ENCODE measurements at places on chromosomes 5 and 9.

DNA sequence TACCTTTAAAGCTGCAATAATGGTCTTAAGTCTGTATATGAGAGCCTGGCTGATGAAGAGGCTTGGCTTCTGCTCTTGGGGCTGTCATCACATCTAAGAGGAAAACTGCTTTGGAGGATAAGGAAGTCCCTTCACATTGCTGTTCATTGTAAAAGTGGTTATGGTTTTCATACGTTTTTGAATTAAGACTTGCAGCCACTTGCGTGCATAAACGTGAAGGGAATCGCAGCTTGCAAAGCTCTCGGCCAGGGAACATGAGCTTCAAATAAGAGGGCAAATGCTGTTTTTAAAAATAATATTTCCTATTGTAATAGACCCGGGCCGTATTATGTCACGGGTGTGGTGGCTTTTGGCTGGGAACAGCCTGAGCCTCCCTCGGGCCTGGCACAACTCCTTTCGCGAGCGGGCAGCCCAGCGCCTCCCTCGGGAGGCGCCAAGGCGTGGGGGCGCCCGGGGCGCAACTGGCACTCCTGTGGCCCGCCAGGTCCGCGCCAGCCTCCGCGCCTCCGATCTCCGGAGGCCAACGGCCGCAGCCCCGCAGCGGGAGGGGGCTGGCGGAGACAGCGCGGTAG is 538 bp upstream of the ARHGEF28 start:
- no peak for DNase-seq

- DNase-seq = peak; percentile 49
Measured at GRCh38 chr9:109108318-109108717, 11.4 kb downstream of the TMEM245 start.

GRCh38 chr9:77647267-77648233 is 572 bp downstream of the GNA14 start:
- DNase-seq = no peak

- no peak for DNase-seq
Measured at GRCh38 chr9:110146373-110146772, 61.6 kb downstream of the C9orf152 start.

GRCh38 chr9:83937861-83938455 is 16.7 kb upstream of the KIF27 start:
- peak; percentile 79 for DNase-seq

GRCh38 chr9:70902692-70903131 is 218.7 kb downstream of the TRPM3 start:
- no peak for DNase-seq

DNA sequence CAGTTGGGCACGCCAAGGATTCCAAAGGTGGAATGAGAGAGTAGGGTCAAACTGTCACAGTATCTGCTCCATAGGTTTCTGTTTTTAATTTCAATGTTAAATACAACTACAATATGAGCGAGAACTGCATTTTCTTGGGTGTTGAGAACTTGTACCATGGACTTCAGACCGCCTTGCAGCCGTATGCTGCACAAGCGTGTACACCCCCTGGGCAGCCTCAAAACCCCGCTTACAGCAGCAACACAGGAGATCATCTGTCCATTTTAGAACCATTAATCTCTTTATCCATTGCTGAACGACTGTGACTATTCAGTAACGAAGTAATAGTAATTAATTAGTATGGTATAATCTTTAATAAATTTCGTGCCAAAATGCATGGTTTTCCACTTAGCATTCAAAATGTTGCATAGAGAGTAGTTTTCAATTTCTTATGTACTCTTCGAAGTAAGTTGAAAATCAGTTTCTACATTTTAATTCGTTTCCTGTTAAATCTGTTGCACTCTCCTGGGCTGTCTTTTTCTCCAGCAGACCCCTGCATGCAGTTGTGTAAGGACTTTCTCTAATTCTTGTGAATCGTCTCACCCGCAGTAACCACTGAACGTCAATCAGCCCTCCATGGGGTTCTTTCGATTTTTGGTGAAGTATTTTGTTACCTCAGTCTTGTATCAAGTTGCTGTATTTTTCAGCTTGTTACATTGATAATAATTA is 42.0 kb upstream of the GARNL3 start:
- no peak for DNase-seq

- DNase-seq = no peak
Measured at GRCh38 chr5:147617711-147618350, 108.0 kb upstream of the DPYSL3 start.

DNA sequence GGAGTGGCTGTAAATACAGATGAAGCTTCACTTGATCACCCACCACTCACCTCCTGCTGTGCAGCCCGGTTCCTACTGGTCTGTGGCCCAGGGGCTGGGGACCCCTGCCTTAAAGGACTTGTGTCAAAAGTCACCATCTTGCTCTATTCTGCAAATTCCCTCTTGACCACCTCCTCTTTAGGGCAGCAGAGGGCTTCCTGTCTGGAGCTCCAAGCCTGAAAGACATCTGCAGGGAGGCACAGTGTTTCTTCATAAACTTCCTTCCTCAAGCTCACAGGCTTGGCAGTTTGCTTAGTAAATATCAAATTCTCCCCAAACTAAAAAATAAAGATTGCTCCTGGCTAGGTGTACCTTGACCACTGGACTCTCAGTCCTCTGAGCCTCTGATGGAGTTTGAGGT is 104.4 kb downstream of the FRMD3 start:
- no peak for DNase-seq
